Activated CD4-positive, CD25-positive, alpha-beta regulatory T cell treated with anti-CD3 and anti-CD28 coated beads, Interleukin-2, amount 50 U/mL, for 24 hours (primary cell): ENCODE measurements at places on chromosomes 12 and 14.

DNA sequence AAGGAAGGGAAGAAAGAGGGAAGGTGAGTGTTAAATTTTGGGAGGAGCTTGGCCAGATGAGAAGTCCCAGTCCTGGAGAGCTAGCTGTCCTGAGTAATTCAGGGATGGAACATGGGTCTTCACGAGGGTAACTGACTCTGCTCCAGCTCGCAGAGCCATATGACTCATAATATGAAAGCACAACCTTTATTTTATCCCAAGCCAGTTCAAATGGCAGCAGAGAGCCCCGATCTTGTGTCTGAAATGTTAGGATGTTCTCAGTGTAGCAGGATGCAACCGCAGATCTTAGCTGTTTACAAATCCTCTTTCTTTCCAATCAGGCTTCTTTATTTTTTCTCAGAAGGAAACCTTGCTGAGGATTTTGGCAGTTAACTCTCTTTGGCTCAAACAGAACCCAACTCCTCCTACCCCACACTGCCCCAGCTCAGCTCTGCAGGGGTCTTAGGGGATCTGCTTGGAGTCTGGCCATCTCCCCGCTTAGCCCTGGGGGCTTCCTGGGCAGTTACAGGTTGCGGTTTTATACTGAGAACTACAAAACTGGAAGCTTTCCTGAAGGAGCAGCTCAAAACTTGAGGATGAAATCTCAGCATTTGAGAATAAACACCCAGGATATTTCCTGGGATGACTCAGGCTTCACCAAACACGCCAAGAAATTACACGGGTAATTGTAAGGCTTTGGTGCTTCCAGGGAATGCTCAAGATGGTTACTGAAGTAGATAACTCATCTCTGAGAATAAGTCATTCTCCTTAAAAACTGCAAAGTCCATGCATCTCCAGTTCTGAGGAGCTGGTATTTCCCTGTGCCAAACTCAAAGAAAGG is 92.5 kb downstream of the VCPKMT start:
- no peak for ATAC-seq

GRCh38 chr14:76268700-76269099 is 107.2 kb upstream of the ESRRB start:
- no peak for ATAC-seq

DNA sequence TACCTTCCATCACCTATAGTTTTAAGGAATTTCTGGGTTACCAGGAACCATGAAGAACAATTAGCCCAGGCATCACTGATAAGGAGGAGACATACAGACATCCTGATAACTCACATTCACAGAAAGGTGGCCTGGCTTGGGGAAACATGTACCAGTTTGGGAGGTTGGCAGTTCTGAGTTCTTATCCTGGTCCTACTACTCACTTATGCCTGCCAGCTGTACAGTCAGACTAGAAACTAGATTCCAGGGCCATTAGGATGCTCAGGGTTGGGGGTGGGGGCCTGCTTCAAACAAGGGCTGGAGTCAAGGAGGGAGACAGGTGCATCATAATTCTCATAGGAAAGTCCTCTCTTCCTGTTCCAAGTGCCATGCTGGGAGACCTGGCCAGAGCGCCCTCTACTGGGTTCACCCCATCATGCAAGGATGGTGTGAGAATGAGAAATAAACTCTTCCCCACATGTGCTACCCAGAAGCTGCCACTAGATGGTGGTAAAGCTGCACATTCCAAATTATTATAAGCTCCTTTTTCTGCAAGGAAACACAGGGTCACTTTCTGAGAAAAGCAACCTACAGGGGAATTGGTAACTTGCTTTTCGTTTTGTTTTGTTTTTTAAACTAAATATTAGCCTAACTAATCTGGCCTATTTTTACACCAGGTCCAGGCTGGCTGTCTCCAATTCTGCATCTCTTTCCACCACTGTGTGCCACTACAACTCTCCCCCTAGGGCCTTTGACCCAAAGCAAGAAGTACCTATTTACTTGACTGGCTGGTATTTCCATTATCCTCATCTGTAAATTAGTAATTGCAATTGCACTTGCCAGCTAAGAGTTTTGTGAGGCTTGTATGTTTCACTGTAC is 14.5 kb downstream of the OAS2 start:
- ATAC-seq: no peak

DNA sequence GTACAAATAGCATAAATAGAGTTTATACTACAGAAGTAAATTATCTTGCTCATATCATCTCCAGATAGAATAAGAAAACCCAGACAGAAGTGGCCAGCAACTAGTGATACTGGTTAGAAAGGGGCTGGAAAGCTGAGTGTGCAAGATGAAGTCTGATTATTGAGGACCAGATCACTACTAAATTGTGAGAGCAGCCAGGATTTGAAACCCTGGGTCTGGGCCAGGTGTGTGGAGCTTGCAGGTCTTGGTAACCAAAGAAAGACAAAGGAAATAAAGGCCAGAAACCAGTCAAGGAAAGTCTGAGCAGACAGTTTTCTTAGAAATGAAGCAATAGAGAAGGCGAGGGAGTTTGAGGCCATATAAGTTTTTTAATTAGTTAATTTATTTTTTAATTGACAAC is 611.8 kb downstream of the ETNK1 start:
- no peak for ATAC-seq

- ATAC-seq: no peak
These were observed 161.0 kb downstream of the SAMD4A start for GRCh38 chr14:54727929-54728328.

DNA sequence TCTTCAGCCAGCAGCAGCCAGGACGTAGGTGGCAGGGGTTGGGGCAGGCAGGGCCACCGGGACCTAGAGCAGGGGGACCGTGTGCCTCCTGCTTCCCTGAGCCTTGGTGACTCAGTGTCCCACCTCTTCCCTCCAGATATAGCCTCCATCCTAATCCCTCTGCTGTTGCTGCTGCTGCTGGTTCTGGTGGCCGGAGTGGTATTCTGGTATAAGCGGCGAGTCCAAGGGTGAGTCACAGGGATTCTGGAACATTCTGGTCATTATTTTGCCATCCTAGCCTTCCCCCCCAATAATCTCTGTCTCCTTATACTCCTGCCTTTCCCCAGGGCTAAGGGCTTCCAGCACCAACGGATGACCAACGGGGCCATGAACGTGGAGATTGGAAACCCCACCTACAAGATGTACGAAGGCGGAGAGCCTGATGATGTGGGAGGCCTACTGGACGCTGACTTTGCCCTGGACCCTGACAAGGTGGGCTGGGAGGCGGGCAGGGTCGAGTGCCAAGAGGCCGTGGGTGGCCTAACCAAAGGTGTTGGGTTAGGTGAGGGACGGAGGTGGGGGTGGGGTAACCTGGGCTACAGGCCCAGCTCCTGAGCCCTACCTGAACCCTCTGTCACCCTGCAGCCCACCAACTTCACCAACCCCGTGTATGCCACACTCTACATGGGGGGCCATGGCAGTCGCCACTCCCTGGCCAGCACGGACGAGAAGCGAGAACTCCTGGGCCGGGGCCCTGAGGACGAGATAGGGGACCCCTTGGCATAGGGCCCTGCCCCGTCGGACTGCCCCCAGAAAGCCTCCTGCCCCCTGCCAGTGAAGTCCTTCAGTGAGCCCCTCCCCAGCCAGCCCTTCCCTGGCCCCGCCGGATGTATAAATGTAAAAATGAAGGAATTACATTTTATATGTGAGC is 4.5 kb upstream of the NXPH4 start:
- no peak for ATAC-seq

DNA sequence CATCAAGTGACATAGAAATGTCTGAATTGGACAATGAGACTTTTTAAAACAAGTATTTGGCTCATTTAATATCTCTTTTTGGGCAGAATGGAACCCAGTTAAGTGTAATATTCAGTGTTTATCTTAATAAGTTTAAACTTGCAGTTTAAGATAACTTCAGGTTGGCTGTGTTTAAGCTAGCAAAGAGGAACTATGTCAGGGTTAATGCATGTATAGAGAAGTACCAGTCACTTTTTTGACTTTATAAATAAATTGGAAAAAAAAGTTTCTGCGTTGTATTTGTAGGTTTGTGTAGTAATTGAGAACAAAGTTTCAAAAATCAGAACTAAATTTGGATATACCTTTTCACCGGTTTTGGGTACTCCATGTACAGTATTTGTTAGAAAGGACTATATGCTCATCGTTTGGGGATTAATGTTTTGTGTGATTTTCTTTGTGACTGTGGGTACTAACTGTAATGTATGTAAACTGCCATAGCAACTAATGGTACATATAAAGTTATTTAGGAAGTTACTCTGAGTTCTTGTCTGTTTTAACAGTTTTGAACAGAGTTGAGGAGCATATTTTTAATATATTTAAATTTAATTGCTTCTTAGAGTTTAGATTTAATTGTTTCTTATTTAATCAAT is 4.5 kb downstream of the HMGA2 start:
- ATAC-seq: no peak

- ATAC-seq: no peak
These were observed 17.1 kb downstream of the ACTN1 start for GRCh38 chr14:68961781-68962584.
